ENCODE measurements at places on chromosomes 6 and 20.

- DNase-seq = no peak
These were observed 37.0 kb downstream of the RNF217 start for GRCh38 chr6:124999105-124999764.

DNA sequence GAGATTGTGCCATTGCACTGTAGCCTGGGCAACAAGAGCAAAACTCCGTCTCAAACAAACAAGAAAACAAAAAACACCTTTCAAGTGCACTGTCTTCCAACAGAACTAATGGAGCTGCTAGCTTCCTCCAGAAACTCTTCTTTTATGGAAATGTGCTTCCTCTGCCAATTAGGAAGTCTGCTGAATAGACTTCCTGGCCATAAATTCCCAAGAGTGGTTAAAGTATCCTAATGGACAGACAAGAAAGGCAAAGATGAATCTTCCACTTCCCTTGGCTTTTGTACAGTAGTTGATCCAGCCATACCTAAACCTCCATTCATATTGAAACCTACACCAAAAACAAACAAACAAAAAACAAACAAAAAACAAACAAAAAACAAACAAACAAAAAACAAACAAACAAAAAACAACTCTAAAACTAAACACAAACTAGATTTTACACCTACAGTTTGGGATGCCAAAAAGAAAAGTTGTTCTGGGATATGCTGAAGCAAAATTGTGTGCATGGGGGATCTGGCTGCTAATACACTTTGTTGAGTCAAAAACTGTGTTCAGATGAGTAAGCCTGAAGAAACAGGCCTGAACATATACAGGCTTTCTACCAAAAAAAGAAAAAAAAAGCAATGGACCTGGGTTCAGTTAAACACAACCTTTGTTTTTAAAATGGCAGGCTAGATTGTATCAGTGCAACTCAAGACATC lies 59.8 kb upstream of the CARMIL1 start:
- no peak for DNase-seq

DNA sequence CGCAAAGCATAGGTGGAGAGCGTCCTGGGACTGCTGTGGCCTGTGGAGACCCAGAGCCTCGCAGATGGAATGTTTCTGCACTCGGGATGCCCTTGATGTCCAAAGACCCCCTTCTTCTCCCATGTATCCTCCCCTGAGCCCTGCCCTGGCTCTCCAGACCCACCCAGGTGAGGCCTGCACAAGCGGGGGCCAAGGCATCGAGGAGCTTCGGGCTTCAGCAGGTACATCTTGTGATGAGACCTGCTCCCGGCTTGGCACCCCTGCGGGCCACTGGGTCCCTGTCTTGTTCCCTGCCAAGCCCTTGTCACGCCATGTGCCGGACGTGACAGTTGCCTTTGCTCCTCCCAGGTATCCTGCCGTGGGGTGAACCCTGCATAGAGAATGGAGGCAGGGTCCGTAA lies 85.2 kb downstream of the RAMACL start:
- no peak for DNase-seq

DNA sequence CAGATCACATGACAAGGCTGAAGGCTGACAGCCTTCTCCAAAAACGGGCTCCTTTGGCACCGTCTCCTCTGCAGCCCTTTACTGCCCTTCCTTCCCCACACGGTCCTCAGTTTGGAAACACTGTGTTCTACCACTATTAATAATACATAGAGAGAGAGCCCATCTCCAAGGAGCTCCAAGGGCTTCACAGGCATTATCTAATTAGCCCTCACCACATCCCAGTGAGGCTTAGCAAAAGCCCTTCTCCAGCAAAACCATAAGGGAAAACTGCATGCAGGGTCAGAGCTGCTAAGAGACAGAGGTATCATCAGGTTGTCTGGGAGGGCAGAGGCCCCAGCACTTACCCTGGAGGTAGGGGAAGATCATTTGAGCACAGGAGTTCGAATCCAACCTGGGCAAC lies 169.3 kb upstream of the JARID2 start:
- no peak for DNase-seq

DNA sequence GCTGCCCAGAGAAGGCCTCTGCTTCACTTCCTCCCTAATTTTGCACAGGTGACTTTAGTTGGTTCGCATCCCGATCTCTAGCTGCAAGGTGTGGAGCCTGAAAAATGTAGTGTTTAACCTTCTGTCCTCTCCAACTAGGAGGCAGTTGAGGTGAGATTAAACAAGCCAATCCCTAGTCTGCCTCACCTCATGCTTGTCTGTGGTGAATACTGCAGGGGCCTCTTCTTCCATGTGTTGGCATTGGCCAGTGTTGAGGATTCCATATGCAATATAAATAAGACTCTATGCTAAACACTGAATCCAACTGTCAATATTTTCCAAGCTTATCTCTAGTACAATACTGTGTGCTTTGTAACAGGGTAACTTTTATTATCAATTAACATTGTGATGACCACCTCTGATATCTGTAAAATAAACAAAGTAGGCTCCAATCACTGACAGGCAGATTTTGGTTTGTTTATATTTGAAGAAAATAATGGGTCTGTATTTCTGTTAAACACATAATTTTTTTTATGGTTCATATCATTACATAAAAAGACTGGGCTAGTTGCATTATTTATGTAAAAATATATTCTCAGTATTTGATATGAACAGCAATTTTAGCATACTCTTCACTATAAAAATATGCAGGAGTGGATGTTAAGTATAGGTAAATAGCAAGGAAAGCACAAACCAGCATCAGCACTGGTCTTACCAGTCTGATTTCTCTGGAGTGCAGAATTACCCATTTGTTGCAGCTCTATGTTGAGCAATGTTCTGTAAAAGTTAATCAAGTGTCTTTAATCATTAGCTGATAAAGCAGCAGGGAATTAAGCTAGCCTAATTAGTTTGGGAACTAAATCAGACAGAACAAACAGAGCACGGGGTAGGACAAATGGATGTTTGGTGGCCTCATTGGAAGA lies 74.0 kb downstream of the ANKRD6 start:
- no peak for DNase-seq

DNA sequence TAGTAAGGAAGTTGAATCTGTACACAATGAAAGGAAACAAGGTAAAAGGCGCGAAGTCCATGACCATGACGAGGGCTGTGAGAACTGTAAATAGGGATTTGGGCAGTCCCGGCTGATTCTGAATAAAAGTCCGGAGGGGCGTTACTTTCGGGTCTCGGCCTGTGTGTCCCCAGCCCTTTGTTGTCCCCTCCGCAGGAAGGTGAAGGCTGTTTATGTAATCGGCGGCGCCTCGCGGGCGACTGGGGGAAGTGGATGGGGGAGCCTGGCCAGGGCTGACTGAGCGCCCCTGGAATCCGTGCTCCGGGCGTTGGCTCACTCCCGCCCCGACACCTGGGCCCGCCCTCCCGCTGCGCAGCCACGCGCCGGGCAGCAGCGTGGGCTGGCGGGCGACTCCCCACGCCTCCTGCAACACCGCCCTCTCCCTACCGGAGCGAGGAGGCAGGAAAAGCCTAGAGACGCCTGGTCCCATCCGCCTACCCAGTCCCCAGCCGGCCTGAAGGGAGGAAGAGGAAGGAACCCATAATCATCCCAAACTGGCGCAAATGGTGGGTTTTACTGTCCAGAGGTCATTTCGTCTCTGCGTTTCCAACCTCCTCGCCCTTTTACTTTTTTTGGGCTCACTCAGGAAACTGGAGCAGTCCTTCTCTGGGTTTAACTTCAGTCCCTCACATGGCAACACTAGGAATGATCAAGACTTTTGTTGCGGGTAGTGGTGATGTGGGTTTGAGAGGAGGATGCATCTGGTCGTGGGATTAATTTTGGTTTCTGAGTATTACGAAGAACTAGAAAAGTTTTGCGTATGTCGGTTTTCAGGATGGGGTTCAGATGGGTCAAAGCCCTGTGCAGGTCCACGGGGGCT lies 12.1 kb downstream of the TRIM31 start:
- DNase-seq = no peak

GRCh38 chr20:50501972-50502745 lies 8.0 kb upstream of the PTPN1 start:
- DNase-seq = no peak

DNA sequence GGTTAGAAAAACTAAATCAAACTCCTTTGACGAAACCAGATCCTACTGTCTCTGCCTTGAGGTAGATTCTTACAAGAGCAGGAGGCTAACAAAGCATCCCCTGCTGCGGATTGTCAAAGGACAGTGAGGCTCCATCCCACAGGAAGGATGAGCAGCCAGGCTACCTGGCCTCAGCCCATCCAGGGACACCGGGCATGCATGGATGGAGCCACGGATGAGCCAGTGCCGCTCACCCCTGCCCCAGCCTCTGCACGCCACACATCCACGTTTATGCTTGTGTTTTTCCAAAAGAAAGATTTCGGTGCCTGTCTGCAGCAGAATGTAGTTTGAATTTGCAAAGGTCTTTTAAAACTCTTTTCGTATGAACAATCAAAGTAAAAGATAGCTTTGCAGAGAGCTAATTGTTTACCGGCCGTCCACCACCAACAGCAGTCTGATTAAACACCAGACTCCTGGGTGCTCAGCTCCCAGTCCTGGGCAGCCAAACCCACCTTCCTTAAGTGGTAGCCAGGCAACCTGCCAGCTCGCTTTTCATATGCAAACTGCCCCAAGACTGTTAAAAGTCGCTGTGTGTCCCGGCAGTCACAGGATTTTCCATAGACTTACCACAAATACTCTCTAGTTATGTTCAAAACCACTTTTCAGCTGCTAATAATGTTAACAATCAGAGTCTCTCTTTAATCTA lies 999 bp downstream of the THBS2 start:
- no peak for DNase-seq

DNA sequence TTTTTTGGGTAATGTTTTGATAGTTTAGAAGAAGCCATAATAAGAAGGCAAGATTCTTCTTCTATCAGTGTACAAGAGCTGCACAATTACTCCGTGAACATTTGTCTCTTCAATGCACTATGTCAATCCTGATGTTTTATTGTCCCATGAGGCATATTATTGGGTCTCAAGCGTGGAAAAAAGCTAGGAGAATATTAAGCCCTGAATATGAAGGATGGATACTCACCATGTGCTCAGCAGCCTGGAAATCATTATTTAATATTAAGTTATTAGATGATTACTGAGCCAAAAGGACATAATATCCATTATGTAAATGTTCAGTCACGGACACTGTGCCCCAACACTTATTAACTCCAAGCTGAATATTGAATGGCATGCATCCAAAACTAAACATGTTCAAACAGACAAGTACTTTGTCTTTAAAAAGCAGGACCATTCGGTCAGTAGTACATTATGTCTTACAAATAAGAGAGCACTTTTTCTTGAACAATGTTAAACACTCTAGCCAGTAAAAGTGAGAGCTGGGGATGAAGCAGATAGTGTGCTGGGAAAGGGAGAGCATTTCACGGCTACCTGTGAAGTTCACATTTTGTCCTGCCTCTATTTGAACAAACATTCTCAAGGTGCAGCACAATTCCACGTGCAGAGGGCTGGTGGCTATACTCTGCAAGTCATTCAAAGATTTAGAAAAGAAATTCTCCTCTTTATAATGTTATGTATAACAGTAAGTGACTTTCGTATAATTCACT lies 70.6 kb upstream of the CNR1 start:
- DNase-seq = no peak

DNA sequence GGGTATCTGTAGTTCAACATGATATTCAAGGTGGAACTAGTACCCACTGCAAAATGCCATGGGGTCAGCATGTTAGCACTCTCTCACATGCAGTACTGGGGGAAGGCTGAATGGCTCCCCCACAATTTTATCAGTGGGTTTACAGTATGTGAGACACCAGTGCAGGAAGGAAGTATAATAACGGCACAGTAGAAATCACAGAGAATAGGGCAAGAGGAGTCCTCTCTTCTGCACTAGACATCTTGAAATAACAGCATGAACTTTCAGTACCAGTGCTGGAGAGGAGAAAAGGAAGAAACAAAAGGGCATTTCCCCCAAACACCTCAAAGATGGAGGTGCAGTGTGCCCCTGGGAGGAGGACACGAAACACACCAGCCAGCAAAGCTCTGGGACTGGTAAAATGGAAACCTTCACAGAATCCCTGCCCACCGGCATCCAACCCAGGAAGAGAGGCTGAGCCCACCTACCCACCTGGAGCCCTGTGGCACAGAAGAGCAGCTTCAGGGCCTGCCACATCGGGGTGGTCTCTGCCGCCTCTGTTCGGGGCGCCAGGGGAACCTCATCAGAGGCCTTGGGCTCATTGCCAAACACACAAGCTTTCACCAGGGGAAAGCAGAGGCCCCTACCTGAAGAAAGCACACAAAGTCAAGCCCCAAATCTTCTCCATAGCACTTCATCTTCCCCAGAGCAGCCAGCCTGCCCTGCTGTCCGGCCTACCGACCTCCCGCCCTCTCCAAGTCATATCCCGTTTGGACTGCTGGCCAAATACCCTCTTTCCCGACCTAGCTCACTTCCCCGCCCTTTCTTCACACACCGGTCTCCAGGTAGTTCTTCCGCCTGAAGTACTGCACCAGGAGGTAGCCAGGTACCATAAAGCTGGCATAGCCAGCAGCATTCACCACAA lies 1.2 kb downstream of the SLC35B2 start:
- DNase-seq = no peak

DNA sequence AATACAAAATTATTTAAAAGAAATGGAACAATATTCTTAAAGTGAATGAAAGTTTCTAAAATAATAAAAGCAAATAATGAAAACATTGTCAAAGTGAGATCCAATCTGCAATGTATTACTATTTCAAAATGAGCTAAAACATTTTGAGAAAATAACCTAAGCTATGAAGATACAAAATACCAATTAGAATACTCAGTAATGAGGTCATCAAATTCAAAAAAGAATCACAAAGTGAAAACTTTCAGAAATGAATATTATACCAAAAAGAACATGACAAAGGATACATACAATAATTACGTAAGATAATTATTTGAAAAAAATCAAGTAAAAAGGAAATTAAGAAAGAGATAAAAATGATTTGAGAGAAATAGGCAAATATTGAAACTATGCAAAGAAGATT lies 634.5 kb downstream of the EYS start:
- no peak for DNase-seq

GRCh38 chr6:122610690-122611455 lies 668 bp downstream of the PKIB start:
- no peak for DNase-seq

DNA sequence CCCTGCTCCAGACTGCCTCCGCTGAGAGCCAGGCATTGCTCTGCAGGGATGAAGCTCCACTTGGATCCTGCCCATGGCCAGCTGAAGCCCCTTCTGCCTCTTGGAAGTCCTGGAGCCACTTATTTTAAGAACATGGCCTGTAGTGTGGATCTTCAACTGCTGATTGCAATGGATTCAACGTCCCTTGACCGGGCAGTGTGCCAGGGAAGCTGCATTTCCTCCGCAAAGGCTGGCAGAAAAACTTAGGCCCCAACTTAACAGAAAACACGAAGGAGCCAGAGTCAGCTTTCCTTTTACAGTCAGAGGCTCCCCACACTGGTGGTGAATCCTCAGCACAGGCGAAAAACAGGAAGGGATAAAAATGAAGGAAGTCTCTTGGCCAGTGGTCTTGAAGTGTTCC lies 26.3 kb upstream of the FOXQ1 start:
- DNase-seq = no peak
